NCI-H1092 (cell line): ENCODE measurements at places on chromosomes 2 and 18.

- no peak for DNase-seq
These were observed 3.6 kb upstream of the LRATD1 start for GRCh38 chr2:14628901-14629300.

DNA sequence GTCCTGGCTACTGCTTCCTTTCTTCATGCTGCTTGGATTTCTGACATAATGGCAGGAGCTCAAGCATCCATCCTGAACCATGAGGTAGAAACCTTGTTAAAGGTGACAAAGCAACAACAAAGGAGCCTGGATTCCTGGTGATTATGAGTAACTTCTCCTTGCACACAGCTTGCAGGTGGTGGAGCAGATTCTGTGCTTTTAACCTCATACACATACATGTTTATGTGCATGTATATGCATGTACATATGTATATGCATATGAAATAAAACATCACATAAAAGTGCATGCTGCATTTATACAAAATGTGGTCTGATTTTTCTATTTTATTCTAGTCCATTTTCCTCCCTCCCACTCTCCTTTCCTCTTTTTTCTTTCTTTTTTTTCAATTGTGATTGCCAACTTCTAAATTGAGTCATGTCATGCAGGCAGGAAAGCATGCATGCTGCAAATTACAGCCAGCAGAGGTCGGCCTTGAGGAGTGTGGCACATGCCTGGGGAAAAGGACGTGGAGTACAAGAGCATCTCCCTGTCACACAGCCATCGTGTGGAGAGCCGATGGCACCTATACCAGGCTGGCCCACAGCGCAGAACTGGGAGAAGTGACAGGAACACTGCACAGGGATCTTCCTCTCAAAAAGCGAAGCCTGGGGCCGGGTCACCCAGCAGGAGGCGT, 17.9 kb downstream of the LCT start:
- DNase-seq, result no peak

DNA sequence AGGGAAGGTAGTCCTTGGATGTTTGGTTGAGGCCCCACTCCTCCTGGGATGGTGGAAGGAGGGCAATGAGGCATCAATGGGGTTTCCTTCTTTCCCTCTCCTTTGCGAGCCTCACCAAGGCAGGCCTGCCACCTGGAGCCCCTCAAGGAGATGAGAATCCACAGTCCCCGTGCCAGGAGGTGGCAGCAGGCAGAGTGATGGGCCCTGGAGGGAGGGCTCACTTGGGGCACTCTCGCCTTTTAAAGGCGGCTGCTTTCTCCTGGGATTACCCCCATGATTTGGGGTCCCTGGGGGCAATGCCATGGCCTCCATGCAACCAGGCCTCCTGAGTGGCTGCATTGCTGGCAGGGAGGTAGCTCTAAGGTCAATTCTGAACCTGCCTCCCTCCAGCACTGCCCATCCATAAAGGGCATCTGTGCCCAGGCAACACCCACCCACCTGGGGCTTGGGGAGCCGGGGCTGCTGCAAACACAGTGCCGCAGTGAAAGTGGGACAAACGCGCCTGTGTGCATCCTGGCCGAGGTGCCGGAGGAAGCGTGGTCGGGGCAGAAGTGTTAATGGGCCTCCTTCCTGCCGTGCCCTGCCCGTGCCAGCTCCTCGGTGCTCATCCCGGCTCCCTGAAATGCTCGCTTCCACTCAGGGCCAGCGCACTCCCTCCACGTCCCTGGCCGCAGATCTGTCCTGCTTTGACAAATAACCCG, 55.9 kb downstream of the ZFP36L2 start:
- no peak for DNase-seq

GRCh38 chr2:182165202-182165601, 179.5 kb downstream of the PPP1R1C start:
- DNase-seq, result no peak

- DNase-seq, result no peak
These were observed 468.0 kb upstream of the SPHKAP start for GRCh38 chr2:228649447-228649846.

DNA sequence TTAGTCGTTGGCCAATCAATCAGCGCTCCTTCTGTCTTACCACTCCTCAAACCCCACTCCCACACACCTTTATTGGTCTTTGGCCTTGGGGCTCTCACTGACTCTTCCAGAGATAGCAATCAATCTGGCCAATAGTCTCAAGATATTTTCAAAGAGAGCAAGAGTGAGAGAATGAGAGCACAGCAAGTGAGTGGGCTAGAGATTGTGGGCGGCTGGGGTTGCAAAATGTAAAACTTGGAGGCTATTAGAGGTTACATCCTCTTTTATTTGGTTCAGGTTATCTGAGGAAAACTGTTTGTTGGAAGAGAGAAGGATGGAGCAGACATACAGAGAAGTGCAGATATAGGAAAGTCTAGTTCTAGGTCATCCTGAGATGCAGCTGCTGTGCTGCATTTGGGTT, 32.8 kb downstream of the TACR1 start:
- no peak for DNase-seq

DNA sequence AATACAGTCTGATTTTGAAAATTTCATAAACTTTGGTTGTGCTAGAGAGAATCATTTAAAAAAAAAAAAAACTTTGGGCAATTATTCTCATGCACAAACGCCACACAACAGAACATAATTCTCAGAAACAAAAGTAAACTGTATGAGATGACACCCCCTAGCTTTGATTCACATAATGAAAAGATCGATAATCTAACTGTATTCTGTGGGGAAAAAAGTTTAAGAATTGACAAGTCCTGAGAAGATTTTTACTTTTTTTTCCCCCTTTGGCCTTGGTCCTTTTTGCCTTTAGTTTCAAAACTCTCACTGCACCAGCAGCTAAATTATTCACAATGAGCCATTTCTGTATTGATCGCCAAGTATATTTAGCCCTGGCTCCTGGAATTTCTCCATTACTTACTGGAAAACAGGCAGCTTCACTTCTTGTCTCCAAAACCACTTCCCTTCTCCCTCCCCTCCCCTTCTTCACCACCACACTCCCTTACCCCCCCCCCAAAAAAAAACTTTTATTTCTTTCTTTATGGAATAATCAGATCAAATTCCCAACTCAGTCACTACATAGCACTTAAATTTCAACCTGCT, 2.0 kb downstream of the IKZF2 start:
- DNase-seq, result no peak

DNA sequence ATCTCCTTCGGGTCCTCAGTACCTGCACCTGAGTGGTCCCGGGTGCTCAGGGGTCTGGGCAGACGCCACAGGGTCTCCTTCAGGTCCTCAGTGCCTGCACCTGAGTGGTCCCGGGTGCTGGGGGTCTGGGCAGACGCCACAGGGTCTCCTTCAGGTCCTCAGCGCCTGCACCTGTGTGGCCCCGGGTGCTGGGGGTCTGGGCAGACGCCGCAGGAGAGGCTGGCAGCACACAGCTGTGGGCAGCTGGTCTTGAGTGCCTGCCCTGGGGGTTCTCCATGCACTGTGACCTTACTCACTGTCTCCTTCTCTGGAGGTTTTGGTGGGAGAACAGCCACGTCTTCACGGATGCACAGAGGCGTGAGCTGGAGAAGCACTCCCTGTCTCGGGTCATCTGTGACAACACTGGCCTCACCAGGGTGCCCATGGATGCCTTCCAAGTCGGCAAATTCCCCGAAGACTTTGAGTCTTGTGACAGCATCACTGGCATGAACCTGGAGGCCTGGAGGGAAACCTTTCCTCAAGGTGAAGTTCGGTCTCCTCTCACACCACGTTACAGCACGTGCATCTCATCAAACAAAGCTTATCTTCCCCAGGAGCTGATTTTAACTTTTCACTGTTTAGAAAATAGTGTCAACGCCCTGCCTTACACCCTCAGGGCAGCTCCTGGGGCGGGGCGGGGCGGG, 82.6 kb downstream of the TPO start:
- DNase-seq, result no peak

DNA sequence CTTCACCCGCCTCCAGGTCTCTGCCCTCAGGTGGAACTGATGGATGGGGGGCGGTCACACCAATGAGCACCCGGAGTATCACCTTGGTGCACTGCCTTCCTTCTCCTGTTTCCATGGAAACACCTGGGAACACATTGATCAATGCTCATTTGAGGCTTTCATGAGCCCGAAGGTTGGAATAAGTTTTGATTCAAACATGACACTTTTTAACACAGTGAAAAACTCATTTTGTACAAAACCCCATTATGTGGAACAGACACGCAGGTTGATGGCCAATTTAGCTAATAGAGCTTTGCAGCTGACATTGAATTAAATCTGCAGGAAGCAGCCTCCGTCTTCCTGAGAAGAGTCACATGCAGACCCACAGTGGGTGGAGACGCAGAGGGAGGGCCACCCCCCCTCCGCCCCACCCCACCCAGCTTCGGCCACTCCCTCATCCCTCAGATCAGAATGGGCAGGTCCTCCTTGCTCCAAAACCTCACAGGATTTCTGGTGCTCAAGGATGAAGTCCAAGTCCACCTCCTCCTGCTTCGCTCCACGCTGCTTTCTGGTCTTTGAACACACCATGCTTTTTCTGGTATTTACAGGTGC, 96.0 kb upstream of the MYCN start:
- DNase-seq, result no peak

- DNase-seq, result no peak
These were observed 81.2 kb upstream of the SNTG2 start for GRCh38 chr2:869357-869871.

GRCh38 chr2:112585873-112586464, 1.6 kb downstream of the CHCHD5 start:
- DNase-seq, result no peak

GRCh38 chr2:157497638-157498314, 53.9 kb upstream of the CYTIP start:
- peak; percentile 11 for DNase-seq

GRCh38 chr2:97095661-97096060, 979 bp upstream of the FAHD2B start:
- DNase-seq, result no peak

DNA sequence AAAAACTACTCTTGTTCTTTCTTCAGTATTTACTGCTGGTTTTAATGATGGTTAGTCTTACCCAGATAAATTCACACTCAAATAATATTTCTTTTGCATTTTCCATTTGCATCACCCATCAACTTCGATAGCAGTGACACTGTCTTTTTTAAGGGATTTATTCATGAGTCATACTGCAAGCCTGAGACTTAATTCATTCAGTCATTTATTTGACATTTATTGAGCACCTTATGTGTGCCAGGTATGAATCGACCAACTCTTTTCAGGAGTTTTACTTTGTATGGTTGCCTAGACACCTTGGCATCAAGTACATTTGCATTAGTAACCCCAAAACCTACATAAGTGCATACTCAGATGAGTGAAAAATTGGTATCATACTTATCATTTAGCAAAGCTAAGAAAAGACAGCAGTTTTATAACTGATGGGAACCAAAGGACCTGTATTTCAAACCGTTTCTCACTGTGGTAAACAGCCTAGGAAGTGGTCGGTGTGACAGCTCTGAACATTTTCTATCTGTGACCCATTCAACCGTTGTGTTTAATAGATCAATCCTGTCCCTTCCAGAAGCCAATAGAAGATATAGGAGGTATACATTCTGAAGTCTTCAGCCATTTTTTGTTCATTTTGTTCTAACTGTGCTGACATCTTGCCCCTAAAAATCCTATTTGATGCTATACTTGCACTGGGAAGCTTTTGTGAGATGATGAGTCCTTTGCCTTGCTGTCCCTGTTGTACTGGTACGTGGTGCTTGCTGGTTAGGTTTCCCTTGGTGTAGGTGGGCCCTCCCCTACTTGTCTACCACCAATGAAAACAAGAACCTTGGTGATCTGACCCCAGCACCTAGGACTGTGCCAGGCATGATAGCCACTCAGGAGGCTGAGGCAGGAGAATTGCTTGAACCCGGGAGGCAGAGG, 484.7 kb upstream of the RAB12 start:
- no peak for DNase-seq

DNA sequence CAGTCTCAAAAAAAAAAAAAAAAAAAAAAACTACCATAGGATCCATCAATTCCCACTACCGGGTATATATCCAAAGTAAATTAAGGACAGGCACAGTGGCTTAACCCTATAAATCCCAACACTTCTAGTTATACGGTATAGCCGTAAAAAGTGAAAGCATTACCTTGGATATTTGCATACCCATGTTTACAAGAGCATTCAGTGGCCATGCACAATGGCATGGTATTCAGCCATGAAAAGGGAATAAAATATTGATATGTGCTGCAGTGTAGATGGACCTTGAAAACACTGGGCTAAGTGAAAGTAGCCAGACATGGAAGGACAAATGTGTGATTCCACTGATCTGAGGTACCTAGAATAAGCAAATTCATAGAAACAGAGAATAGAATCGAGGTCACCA, 111.8 kb upstream of the CAB39 start:
- no peak for DNase-seq

- no peak for DNase-seq
These were observed 35.4 kb upstream of the DNAH7 start for GRCh38 chr2:196104066-196104465.

GRCh38 chr2:106664669-106665068, 177.5 kb downstream of the CD8B2 start:
- no peak for DNase-seq

GRCh38 chr2:38540580-38541286, 62.0 kb downstream of the HNRNPLL start:
- DNase-seq, result no peak
